Urothelium cell line (cell line): ENCODE measurements at places on chromosomes 6 and 20.

GRCh38 chr20:51562332-51563173, 20.0 kb upstream of the NFATC2 start:
- peak; percentile 85 for DNase-seq

DNA sequence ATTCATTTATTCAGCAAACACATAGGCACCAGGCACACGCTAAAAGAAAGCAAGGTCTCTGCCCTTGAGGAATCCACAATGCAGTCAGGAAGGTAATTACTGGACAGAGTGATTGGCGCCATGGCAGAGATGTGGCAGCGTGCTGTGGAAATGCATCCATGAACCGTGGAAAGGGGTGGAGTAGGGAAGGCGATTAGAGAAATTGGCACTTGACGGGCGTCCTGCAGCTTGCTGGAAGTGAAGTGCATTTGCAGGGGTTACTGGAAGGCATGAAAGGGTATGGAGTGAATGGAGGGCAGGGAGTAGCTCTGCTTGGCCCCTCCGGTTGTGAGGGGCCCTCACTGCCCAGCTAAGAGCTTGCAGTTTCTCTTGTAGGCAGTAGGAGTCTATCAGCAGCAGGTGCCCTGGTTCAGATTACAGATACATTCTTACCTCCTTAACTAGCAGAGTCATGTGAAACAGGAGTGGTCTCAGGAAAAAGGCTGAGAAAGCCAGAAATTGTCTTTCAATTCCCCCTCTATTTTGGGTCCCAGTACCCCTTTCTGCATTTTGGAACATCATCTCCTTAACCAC, 122.5 kb upstream of the TIAM2 start:
- no peak for DNase-seq

- no peak for DNase-seq
Observed at GRCh38 chr6:47005486-47005885, 36.6 kb downstream of the ADGRF1 start.

DNA sequence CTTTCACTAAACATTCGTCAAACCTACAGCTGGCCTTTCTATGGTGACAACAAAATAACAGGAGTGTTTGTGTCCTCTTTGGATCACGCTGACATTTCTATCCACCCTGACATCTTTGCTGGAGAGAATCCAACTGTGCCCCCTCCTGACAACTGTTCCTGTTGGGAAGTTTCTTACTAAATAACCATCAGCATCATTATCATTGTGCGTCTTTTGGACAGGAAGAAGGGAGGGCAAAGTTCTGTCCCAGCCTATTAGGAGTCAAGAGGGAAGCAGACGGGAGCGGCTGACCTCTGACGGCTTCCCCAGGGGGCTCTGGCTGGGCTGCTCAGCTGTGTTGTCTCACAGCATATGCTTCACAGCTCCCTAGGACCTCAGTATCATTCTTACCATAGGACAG, 195.9 kb upstream of the SULF2 start:
- DNase-seq, result no peak

DNA sequence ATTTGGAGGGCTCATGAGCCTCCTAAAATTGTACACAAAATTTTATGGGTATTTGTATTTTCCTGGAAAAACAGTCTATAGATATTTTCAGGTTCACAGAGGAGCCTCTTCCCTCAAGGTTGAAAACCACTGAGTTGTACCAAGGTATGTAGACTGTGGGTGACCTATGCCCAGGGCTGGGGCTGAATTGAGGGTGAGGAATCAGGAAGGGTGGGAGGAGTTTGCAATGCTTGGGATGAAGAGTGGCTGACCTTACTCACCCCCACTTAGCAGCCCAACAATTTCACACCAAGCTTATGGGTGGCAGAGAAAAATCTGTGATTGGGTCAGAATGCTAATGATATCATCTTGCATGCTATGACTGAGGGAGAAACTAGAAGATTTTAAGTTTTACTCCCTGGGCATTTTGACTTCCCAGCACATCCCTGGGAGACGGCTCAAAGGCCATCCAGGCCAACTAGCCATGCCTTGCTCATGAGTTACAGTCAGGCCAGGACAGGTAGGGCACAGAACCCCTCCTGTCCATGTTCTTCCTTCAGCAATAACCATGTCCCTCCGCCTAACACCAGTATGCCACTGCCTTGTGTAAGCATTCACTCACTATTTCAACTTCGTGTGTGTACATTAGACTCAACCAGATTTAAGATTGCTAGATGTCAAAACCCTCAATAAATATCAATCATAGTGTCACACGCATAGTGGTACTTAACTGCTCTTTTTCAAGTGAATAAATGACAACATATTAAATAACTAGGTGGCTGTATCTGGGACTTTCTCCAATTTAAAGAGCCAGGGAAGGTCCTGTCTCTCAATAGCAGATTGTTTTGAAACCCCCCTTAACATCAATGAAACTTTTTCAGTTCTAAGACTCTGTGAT, 16.6 kb downstream of the ADTRP start:
- DNase-seq, result no peak

DNA sequence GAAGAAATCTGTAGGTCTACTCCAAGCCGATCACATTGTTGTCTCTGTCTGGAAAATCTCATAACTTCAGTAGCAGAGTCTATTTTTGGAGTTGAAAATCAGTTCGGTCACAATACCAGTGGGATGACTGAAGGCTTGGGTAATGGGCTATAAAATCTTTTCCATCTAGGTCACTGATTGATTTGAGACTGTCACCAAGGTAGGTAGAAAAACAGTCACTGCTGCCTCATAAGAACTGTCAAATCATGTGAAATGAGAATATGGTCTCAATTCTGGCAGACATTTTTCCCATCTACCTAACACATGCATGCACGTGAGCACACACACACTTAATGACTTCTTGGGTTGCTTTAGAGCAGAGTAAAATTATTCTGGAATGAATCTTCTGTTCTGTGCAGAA, 1162.8 kb upstream of the CITED2 start:
- DNase-seq, result peak; percentile 9

GRCh38 chr6:11231564-11232192, 790 bp downstream of the NEDD9 start:
- DNase-seq, result peak; percentile 42

GRCh38 chr6:21597801-21598673, 4.5 kb downstream of the SOX4 start:
- no peak for DNase-seq
